Esophagus muscularis mucosa (tissue), 4 donors: ENCODE measurements at places on chromosomes 4 and X. TPM values are rescaled to one million over a fixed set of nuclear protein-coding genes. Genes with fewer than 3 reads are reported as not detected.

DNA sequence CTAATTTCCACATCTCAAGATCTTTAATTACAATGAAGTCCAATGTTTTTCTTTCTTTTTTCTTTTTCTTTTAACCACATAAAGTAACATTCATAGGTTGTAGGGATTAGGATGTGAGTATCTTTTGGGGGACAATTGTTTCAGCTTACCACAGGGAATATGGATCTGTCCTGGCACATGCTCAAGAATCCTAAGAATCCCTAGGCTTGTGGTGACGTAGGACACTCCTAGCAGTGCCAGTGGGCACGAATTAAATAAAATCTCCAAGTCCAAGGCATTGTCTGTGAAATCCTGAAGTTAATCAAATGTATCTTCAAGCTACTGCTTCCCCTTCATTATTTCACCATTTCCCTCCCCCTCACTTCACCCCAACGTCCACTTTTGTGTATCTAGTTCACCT, 2.6 kb upstream of the LAS1L start:
- no peak for DNase-seq

- DNase-seq = peak; percentile 90
Observed at GRCh38 chr4:37825968-37826294, 555 bp upstream of the PGM2 start.

DNA sequence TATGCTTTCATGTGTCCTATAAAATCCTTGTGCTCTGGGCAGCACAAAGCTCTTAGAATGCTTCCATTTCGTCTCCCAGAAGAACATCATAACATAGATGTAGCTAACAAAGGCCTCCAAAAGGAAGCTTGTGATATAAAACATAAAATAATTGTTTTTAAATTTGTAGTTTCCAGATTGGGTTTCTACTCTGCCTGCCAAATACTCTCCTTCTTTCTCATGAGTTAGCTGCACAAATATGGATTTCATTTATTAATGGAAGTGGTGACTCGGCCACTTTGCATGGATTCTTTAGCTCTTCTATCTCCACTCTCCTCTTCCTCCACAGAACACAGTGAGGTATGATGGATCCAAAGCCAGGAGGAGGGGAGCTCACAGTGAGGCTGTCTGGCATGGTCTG, 265.4 kb downstream of the COL25A1 start:
- no peak for DNase-seq

DNA sequence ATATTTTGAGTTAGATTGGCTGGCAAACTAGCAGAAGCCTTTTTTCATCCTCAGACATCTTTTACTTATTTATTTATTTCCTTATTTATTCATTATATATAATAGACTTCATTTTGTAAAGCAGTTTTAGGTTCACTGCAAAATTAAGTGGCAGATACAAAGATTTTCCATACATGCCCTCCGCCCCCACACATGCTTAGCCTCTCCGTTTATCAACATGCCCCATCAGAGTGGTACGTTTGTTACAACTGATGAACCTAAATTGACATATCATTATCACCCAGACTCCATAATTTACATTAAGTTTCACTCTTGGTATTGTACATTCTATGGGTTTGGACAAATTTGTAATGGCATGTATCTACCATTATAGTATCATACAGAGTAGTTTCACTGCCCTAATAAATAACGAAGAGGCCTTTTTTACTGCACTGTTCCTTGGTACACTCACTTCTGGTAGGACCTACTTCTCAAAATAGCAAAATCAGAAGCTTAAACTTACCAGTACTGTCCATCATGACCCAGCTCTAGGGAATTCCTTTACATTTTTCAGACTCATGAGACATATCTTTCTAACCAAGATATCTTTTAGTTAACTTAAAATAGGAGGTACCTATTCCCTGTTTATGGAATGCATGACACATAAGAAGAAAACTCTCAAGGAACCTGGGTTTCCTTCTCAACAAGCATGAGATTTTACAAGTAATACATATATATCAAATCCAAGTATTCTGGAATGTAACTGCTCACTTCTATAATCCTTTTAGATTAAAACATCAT, 4.8 kb upstream of the TMPRSS11B start:
- no peak for DNase-seq

GRCh38 chrX:567891-568290, 62.7 kb upstream of the SHOX start:
- no peak for DNase-seq

DNA sequence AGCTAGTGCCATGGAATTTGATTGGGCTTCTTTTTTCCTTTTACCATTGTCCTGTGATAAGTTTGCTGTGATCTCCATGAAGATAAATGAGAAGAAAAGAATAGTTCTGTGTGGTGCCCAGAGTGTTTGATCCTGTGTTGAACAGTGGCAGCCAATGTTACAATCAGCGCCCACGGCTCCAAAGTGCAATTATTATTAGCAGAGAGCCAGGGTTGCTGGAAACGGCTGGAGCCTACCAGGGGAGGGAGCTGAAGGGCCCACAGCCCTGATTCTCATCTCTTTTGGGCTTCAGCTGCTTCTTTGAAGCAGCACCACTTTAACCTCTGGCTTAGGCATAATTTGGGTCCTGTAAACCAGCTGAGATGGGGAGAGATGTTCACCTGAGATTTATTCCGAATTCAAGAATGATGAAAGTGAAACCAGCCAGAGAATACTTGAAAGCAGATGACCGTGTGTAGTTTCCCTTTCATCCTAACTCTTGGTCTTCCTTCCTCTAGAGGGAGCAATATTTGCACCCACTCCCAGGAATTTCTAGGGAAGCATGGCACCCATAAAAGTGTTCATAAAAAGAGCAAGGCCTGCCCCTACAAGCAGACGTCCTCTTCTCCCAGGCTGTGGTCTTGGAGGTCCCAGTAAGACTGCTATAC, 298.3 kb downstream of the EVC2 start:
- DNase-seq = no peak

DNA sequence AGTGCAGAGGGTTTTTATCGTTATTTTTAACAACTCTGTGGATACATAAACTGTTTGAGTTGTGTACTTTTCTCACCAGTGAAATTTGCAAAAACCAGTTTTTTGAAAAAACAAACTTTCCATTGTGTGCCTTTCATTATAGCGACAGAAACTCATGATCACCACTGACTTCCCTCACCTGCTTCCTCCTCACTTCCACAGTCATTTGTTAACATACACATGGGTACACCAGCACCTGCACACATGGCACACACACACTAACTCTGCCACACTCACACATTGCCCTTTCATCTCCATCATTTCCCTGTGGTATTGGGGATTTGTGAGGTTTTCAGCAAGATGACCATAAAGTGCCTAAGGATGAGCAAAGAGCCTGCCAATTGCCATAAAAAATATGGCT, 20.6 kb downstream of the CLDN22 start:
- DNase-seq = no peak

DNA sequence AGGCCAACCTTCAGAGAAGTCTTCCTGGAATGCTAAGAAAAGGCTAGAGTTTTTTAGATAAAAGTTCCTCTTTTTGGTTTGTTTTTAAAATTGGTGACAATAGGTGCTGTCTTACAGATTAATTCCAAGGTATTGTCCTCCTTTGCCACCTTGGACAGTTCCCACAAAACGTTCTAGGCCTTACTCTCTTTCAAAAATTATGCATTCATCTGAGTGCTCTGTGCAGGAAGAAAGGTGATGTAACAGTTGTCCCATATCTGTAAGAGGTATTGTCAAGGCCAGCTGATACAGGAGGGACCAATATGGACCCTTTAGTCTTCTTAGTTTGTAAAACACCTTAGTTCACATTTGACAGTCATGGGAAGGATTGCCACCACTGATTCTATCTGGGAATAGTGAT, 15.9 kb upstream of the CXCL5 start:
- DNase-seq = no peak

GRCh38 chr4:20195071-20195885, 56.4 kb upstream of the SLIT2 start:
- no peak for DNase-seq

- no peak for DNase-seq
Observed at GRCh38 chr4:150005537-150005936, 72.7 kb upstream of the DCLK2 start.

- no peak for DNase-seq
Observed at GRCh38 chr4:169105620-169106019, 95.6 kb upstream of the CBR4 start.

- no peak for DNase-seq
Observed at GRCh38 chr4:169050284-169050683, 40.2 kb upstream of the CBR4 start.

GRCh38 chr4:128227991-128228571, 59.5 kb downstream of the PGRMC2 start:
- DNase-seq = no peak

The NKX3-2 gene
- 3.3 TPM for total RNA-seq

DNA sequence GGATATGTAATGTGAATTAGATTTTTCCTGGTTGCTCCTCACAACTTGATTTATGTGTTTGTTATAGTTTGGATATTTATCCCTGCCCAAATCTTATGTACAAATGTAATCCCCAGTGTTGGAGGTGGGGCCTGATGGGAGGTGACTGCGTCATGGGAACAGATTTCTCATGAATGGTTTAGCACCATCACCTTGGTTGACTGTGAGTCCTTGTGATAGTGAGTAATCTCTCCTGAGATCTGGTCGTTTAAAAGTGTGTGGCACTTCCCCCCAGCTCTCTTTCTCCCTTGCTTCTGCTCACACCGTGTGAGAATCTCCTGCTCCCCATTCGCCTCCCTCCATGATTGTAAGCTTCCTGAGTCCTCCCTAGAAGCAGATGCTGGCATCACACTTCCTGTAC, 2.2 kb downstream of the MID2 start:
- DNase-seq = no peak

The CFAP47 gene
- not detected for total RNA-seq

DNA sequence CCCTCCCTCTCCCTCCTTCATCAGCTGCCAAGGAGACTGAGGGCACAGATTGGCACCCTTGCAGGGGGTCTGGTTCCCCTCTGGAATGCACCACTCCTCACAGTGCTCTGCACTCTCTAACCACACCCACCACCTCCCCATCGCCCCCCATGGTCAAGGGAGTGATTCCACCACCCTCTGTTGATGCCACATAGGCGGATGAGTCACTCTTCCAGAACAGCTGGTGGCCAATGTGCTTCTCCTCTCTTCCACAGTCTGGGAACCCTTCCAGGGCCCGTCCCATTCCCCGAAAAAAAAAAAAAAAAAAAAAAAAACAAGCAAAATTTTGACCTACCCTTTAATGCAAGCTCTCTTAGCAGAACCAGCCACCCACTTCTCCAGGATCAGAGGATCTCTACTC, 341.3 kb upstream of the KLF3 start:
- DNase-seq = no peak

DNA sequence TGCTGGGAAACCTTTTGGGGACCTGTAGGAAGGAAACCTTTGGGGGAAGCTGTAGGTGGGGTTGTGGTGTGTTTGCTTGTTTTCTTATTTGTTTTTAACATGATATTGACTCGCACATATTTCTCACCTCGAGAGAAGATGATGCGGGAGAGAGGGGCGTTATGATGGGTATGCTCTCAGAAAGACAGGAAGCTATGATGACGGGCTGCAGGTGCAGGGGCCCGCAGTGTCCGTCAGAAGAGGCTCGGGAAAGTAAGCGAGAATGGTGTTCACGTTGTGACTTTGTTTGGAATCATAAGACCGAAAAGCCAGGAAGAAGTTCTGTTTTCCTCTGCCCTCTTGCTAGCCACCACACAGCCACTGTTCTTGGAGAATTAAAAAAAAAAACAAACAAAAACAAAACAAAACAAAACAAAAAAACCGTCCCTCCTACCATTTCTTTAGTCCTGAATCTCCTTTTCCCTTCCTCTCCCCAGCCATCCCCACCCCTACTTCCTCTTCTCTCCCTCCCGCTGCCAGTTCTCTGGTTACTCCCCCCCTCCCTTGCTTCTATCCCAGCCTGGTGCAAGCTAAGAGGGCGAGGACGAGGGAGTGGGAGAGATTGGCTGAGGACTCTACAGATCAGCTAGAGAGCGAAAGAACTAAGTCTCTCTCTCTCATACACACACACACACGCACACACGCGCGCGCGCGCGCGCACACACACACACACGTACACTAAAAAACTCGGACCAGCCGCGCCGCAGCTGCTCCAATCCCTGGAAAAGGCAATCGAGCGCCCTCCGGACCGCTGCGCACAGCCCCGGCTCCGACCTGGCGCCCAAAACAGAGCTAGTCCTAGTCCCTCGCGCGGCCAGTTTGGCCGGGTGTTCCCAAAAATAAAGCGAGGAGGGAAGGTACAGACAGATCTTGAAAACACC, at the start of gene BMP3:
Gene BMP3 (plus strand): TSS at position 648 of the 920 bp plus-strand sequence. CDS start 577 bp downstream, outside the sequence.
- DNase-seq = no peak

The F8A2 gene
- not detected for total RNA-seq

- no peak for DNase-seq
Observed at GRCh38 chr4:24473309-24473721, 111.0 kb downstream of the DHX15 start.

DNA sequence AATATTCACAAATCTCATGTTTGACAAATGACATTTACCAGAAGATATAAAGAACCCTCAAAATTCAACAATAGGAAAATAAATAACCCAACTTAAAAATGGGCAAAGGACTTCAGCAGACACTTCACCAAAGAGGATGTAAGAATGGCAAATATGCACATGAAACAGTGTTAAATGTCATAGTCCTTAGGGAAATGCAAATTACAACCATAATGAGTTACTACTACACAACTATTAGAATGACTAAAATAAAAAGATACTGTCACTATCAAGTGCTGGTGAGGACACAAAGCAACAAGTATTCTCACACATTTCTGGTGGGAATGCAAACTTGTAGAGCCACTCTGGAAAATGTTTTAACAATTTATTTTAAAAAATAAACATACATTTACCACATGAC, 40.8 kb upstream of the NR0B1 start:
- no peak for DNase-seq

- DNase-seq = no peak
Observed at GRCh38 chr4:90584051-90584450, 456.9 kb downstream of the CCSER1 start.

The NDP gene
- 0.52 TPM for total RNA-seq

GRCh38 chr4:93842601-93843252, 14.2 kb downstream of the ATOH1 start:
- no peak for DNase-seq

DNA sequence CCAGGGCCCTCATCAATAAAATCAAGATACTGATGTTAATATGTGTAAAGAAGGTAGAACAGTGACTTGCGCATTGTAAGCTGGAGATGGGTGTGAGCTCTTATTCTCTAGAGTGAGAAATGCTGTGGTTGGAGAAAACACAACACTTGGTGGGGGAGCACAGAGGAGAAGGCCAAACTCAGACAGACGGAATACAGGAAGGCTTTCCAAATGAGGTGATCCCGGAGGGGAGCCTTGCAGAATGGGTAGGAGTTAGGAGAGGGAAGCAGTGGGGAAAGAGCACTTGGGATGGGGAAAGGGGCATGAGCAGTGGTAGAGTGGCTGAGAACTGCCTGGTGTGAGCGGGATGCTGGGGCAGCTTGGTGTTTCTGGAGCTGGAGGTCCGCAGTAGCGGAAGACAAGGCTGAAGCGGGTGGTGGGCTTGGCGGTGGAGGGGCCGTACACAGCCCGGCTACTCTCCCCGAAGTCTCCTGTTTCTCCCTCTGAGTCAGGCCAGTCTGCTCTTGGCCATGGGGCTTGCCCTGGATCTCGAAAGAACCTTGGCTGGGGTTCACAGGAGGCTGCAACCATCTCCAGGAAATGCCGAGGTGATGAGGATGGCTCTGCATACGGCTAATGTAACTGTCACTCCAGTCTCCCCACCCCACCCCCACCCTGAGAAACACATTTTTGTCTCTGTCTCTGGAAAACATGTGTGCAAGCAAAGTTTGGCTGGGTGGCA, 11.3 kb upstream of the PLAC1 start:
- no peak for DNase-seq

The MAOA gene
- total RNA-seq = 636 TPM
